ENCODE measurements at places on chromosomes 7 and 10.

GRCh38 chr7:25031432-25031831, 51.5 kb upstream of the OSBPL3 start:
- H3K36me3 ChIP-seq = no peaks in the 10 kb centered on the region
- peaks cover 13% of the 10 kb centered on the region for H3K4me1 ChIP-seq
- H3K4me3 ChIP-seq = no peak overlapping the region
- no peak overlapping the region for H3K27ac ChIP-seq

DNA sequence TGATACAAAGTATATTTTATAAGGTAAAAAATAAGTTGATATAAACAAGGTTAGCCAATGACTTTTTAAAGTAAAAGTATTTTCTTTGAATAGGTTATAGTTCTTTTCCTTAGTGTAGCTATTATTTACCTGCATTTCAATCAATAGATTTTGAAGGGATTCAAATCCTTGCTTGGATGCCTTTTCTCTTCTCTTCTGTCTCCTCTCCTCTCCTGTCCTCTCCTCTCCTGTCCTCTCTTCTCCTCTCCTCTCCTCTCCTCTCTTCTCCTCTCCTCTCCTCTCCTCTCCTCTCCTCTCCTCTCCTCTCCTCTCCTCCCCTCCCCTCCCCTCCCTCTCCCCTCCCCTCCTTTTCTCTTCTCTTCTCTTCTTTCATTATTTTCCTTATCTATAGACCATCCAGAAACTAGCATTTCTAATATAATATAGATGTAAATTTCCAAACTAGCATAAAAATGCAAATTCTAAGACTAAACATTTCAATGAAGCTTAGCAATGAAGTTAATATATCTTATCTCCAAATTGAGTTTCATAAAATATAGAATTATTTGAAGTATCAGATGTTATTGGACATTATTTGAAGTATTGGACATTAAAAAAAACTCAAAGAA, 60.5 kb upstream of the PRKCQ start:
- no peak for DNase-seq
- H3K4me3 ChIP-seq = no peak overlapping the region
- peaks cover 7% of the 10 kb centered on the region for H3K4me1 ChIP-seq
- H3K36me3 ChIP-seq = no peaks in the 10 kb centered on the region
- H3K27me3 ChIP-seq = no peaks in the 10 kb centered on the region
- no peak overlapping the region for H3K27ac ChIP-seq

DNA sequence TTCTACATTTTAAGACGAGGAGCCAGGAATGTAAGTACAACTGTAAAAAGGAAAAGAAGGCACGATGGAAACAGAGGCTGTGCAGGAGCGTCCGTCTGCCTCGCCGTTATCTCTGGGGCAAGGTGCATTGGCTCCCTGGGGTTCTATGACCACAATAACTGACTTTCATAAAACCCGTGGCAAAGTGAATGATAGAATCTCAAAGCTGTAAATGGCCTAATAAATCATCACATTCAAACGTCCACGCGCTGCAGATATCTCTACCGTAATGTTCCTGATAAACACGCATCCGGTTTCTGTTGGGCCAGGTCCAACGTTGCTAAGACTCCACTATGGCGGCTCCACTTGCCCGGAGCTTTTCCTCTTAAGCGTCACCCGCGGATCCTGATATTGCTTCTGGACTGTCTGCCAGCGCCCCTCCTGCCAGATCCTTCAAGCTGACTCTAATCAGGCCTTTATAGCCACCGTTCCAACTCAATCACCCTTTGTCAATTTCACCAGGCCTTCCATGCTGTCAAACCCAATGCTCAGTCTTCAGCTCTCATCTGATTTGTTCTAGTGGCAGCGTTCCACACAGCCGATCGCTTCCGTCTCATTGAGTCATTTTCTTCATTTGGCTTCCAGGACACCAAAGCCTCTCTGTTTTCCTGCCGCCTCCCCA, 265.6 kb upstream of the FOXK1 start:
- H3K27ac ChIP-seq = no peak overlapping the region
- no peaks in the 10 kb centered on the region for H3K4me1 ChIP-seq
- no peaks in the 10 kb centered on the region for H3K36me3 ChIP-seq
- no peak overlapping the region for H3K4me3 ChIP-seq
- H3K27me3 ChIP-seq = no peaks in the 10 kb centered on the region

- DNase-seq = no peak
- H3K4me1 ChIP-seq = peaks cover 39% of the 10 kb centered on the region
- H3K27ac ChIP-seq = no peak overlapping the region
- no peaks in the 10 kb centered on the region for H3K27me3 ChIP-seq
- no peak overlapping the region for H3K4me3 ChIP-seq
Observed at GRCh38 chr7:24905996-24906770, 73.8 kb downstream of the OSBPL3 start.

DNA sequence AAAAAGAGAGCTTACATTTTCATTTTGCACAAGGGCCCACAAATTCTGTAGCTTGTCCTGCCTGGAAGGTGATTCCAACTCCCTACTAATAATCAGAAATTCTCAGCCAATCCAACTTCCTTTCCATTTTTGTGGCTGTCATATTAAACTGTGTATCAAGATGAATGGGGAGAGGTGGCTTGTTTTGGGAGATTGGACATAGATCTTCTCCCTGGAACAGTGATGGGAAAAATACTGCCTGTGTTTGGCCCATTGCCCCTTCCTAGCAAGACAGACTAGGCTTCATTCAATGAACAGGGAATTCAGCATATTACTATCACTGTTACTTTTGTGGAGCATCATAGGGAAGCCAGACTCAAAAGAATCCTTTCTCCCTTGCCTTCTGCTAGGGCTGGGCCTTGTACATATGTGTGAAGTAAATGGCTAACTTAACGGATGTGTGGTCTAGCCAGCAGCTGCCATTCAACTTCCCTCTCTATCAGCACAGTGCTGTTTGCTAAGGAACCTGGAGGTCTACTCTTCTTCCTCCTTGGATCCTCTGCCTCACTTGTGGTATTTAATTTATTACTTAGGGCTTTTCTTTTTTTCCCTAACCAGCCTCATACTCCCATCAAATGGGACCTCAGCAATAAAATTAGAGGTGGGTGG, 326.0 kb downstream of the BICC1 start:
- no peaks in the 10 kb centered on the region for H3K4me1 ChIP-seq
- no peak overlapping the region for H3K4me3 ChIP-seq
- H3K27me3 ChIP-seq = no peaks in the 10 kb centered on the region
- H3K27ac ChIP-seq = no peak overlapping the region
- H3K36me3 ChIP-seq = no peaks in the 10 kb centered on the region

DNA sequence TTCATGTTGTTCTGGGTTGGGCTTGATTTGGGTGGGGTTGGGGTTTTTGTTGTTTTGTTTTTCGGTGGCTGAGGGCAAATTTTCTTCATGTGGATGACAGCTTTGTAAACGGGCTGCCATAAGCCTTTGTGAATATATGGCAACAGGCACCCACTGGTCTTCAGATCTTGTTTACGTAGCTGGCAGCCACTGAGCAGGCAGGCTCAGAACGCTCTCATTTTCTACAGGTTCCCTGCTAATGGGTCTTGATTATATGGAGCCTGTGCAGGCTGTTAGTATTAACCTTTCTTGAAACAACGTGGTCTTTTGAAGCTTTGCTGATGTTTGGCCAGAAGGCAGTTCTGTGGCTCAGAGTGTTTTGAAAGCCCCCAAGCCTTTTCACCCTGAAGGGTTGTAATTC, 199.7 kb downstream of the TNS3 start:
- H3K27me3 ChIP-seq = no peaks in the 10 kb centered on the region
- no peak overlapping the region for H3K4me3 ChIP-seq
- no peak for DNase-seq
- no peaks in the 10 kb centered on the region for H3K4me1 ChIP-seq
- H3K36me3 ChIP-seq = no peaks in the 10 kb centered on the region
- no peak overlapping the region for H3K27ac ChIP-seq

All from thymus (tissue), 14 donors.